ENCODE measurements at places on chromosomes 3 and 15. TPM values are rescaled to one million over a fixed set of nuclear protein-coding genes. Genes with fewer than 3 reads are reported as not detected.

The RAD51 gene
- total RNA-seq: 2.2 TPM

The FAM174B gene
- total RNA-seq: 45.0 TPM

The APH1B gene
- total RNA-seq: 29.9 TPM

The TMEM44 gene
- 16.6 TPM for total RNA-seq

The GOLGA8M gene
- 1.8 TPM for total RNA-seq

The CNTN6 gene
- 22.7 TPM for total RNA-seq

The DYNLT2B gene
- total RNA-seq: 12.7 TPM

The CCRL2 gene
- total RNA-seq: 20.6 TPM

The ELL3 gene
- total RNA-seq: 15.5 TPM

The POTEB3 gene
- total RNA-seq: not detected

The CLRN1 gene
- not detected for total RNA-seq

The LRRC31 gene
- 0.43 TPM for total RNA-seq

The IQCH gene
- 10.5 TPM for total RNA-seq

The ARGFX gene
- total RNA-seq: not detected

The CCDC54 gene
- total RNA-seq: not detected

The ASB14 gene
- total RNA-seq: 0.74 TPM

The CERS3 gene
- 0.23 TPM for total RNA-seq

The GOLGA6A gene
- 0.14 TPM for total RNA-seq

Measured in lung (tissue), 17 donors.